Activated naive CD8-positive, alpha-beta T cell treated with anti-CD3 and anti-CD28 coated beads for 36 hours (primary cell): ENCODE measurements at places on chromosomes 7 and 10. TPM values are rescaled to one million over a fixed set of nuclear protein-coding genes. Genes with fewer than 3 reads are reported as not detected.

SRGN gene
- total RNA-seq: 264 TPM

OR2A1 gene
- total RNA-seq: not detected

DNA sequence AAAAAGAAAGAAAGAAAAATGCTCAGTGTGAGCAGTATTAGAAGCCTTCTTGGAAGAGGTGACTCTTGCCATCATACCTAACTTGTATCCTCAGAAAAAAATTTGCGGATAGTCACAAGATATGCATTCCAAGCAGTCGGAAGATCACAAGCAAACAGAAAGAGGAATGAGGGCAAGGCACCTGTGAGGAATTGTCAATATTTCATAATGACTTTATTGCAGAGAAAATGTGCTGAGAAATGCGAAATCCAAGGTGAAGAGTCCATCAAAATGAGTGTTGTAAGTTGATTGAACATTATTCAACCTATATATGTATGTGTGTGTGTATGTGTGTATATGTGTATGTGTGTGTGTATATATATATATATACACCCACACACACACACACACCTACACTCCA lies 1624.7 kb upstream of the LRRTM3 start:
- no peak for DNase-seq

GRCh38 chr7:142181211-142181610 lies 69.7 kb downstream of the MGAM2 start:
- no peak for DNase-seq

GRCh38 chr7:117901089-117901797 lies 28.0 kb upstream of the CTTNBP2 start:
- no peak for DNase-seq
